T-helper 22 cell (primary cell): ENCODE measurements at places on chromosomes 1 and 21.

GRCh38 chr1:9193233-9193625, 41.3 kb upstream of the H6PD start:
- no peak for DNase-seq

GRCh38 chr1:183323849-183324683, 94.1 kb downstream of the NMNAT2 start:
- DNase-seq, result no peak

- no peak for DNase-seq
Measured at GRCh38 chr21:36988536-36988935, 18.0 kb upstream of the RIPPLY3 start.

GRCh38 chr1:210363119-210363518, 34.4 kb downstream of the HHAT start:
- no peak for DNase-seq

GRCh38 chr1:111369645-111370044, 57.9 kb downstream of the OVGP1 start:
- DNase-seq, result no peak

DNA sequence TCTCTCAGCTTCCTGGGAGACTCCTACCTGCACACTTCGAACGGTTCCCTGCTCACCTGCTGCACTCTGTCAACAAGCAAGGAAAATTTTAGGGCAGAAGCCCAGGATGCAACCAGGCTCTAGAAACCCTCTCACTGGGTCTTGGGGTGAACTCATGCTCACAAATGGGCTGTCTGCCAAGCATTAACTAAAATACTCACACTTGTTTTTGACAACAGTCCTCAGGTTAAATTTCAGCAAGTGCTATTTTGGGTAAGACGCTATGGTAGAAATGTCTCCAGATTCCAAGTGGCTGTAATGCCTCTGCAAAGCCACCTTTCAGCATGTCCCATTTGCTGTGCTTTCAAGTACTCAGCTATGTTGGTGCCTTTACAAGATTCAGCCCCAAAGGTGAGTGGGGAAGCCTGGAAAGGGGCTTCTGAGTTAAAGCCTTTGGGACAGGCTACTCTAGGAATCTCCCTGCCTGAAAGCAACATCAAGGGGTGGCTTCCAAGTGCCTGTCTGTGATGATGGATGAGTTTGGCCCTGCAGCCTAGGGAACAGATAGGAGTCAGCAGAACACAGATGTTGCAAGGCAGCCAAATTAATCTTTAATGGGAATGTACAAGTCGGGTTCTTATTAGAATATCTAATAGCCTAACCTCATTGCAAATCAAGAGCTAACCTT, 211.9 kb upstream of the SPAG17 start:
- DNase-seq, result no peak
